ENCODE measurements at places on chromosomes 1 and 21. TPM values are rescaled to one million over a fixed set of nuclear protein-coding genes. Genes with fewer than 3 reads are reported as not detected.

- peak; percentile 40 for DNase-seq
Observed at GRCh38 chr1:203186446-203187303, at the start of gene CHI3L1. Gene CHI3L1, minus strand, starts transcription at chr1:203186704. Its CDS starts 81 bp downstream, at chr1:203186623.

IGSF3 gene
- 50.7 TPM for total RNA-seq

GRCh38 chr21:18499761-18500376 is 96.3 kb upstream of the TMPRSS15 start:
- DNase-seq: peak; percentile 70

HEYL gene
- not detected for total RNA-seq

GRCh38 chr1:245334827-245335490 is 180.2 kb downstream of the KIF26B start:
- DNase-seq: no peak

- DNase-seq: no peak
Observed at GRCh38 chr1:60244906-60245305, 171.3 kb upstream of the C1orf87 start.

GRCh38 chr1:150559656-150560010 is 10.4 kb downstream of the ADAMTSL4 start:
- DNase-seq: no peak

- DNase-seq: no peak
Observed at GRCh38 chr1:175637911-175638310, 105.5 kb downstream of the TNR start.

ANKRD65 gene
- 1.1 TPM for total RNA-seq

S100A5 gene
- not detected for total RNA-seq

DNA sequence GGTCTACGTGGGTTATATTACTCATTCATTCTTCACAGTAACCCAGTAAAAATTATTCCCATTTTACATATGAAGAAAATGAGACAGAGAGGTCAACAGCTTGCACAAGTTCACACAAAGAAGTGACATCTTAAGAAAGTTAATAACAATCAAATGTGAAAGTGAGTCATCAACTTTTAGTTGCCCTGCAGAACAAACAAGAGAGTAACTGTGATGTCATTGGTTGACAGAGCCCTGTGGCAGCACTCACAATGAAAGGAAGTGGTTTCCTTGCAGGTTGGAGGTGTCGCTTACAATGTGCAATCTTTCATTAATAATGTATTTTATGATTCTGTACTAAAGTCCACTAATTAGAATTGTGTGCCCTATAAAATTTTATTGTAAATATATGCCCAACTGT is 369.6 kb downstream of the RYR2 start:
- DNase-seq: no peak

DNA sequence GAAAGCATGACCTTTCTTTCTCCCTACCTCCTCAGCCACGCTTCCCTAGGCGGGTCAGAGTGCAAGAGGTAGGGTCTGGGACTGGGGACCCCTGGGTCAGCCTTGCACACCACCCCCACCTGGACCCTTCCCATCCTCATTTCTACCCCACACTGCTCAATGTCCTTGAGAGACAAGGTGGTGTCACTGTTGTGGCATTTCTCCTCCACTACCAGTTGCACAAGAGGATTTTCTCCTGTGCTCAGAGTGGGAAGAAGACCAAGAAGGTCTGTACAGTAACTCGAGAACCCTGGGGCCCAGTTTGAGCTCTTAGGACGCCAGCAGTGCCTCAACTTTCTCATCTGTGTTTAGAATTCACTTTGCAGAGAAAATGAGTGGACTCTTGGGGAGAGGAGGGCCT is 49.4 kb upstream of the CD34 start:
- DNase-seq: no peak

DNA sequence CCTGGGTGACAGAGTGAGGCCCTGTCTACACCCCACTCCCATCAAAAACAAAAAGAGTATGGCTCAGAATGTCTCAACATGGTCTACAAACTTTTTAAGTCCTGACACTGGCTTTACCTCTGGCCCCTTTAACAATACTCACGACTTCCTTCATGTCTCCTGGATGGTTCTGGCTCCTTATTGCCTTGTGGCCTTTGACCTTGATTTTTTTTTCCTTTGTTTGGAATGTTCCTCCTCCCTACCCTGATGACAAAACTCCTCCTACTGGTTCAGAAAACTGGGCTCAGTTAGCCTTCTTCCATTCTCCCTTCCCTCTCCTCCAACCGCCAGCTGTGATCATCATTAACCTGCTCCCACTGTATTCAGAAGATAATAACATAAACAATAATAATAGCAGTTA is 4.6 kb upstream of the SOAT1 start:
- DNase-seq: no peak

- no peak for DNase-seq
Observed at GRCh38 chr1:225748529-225748928, 29.1 kb upstream of the SRP9 start.

IBA57 gene
- total RNA-seq: 11.8 TPM

- DNase-seq: peak; percentile 3
Observed at GRCh38 chr1:125065821-125066180, 3881.0 kb downstream of the SRGAP2C start.

DISC1 gene
- total RNA-seq: 39.6 TPM

CFH gene
- total RNA-seq: 39.0 TPM

TMEM50B gene
- total RNA-seq: 99.5 TPM

DNA sequence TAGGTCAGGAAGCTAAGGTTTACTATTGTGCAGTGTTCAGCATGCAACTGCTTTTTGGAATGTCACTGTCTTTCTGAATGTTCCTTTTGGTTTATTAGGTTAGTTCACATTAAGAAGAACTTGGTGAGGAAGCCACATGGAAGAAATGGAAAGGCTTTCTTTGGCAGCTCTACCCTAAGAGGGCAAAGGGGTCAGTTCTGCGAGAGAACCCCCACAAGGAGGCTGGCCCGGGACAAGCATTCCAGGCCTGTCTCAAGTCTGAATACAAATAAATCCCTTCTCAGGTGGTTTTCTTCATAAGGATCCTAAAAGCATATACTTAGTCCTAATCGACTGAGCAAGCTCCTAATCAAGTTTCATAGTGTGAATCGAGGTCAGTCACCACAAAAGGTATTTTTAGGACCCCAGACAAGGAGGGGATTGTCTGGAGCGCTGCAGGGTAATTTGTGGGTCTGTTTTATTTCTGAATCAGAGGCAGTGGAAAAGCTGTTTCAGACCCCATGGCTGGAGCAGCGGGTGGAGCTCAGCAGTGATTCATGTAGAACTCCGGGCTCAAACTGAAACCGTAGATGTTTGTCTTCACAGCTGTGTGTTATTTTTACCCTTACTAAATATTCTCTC is 63.3 kb downstream of the ERG start:
- no peak for DNase-seq

Measured in Peyer's patch (tissue), 4 donors.